Stimulated activated naive CD8-positive, alpha-beta T cell treated with anti-CD3 and anti-CD28 coated beads, Interleukin-15, Interleukin-2, amounts not matched to agents 100 U/mL and 50 U/mL, for 24 hours (primary cell): ENCODE measurements at places on chromosomes 5 and 9.

GRCh38 chr5:178322736-178323540, 90.3 kb upstream of the PHYKPL start:
- DNase-seq, result no peak

DNA sequence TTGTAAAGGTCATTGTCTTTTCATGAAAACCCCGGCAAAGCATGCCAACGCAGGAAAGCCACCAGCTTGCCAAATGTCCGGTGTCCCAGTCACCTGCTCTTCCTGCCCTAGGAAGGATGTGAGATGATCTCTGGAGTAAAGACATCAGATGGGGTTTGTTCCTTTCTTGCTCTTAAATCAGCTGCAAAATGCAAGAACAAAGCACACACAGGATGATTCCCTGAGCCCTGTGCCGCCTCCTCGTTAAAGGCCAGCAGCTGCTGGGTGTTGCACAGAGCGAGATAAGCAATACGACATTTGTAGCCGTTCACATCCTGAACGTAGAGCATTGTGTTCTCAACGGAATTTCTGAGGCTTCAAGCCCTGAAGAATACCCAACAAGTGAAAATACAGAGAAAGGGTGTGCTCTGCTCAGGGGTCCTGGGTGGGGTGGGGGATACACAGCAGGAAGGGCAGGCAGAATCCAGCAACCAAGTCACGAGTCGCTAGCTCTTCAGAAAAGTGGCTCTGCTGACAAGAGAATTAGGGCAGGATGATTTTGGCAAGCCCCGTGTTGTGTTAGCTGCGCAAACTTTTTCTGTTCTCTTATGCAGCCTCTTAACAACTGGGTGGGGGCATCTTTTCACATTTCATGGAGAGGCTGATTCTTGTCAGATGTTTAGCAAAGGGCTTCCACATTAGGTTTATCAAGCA, 229.2 kb upstream of the MAP3K1 start:
- no peak for DNase-seq

DNA sequence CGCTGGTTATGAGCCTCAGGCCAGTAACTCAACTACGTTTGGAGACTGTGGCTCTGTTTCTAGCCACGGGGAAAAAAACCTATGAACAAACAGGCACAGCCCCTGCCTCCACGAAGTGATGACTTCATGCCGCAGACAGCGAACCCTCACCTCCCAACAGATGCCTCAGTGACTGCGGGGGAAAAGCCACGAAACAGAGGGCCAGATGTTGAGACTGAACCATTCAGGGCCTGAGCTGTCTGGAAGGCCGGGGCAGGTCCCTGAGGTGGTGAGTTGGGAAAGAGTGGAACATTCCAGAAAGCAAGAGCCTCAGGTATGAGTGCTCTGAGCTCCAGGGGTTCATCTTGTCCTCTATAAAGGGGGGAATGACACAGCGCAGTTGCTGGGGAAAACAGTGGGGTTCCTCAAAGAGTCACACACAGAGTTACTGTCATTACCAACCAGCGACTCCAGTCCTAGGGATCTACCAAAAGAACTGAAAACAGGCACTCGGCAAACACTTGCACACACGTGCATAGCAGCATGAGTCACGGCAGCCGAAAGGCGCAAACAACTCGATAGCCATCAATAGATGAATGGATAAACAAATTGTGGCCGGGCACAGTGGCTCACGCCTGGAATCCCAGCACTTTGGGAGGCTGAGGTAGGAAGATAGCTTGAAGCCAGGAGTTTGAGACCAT, 15.3 kb downstream of the PLPP7 start:
- no peak for DNase-seq

GRCh38 chr5:59525311-59525710, 368.2 kb downstream of the PDE4D start:
- DNase-seq, result no peak

DNA sequence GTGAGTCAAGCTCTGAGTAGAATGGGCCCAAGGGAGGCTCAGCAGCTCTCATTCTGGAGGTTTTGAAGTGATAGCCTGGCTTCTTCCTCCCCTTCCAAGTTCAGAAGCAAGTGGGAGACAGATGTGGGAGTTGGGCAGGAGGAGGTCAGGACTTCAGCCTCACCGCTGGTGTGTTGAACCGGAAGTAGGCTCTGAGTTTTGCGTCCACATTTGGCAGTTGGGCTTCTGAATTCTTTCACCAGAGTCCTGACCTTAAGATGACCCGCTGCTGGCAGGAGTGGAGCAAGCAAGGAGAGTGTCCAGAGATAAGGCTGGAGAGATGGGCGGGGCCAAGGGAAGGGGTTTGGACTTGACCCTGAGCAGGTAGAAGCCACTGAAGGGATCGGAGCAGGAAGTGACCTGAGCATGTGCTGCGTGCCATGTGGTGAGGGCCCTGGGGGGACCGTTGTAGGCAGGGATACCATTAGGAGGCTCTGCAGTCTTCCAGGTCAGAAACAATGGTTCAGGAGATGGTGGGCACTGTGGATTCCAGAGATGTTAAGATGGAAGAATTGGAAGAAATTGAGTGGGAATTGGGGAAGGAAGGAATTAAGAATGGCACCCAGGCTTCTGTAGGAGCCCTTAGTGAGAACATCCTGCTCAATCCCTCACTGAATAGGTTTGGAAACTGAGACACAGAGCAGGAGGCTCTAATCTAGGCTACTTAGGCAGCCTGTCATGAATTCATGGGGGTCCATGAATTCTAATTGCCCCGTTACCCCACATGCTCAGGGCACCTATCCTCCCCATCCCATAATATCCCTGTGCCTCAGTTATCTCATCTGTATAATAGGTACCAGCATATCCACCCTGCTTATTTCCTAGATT, 25.9 kb downstream of the GALNT12 start:
- DNase-seq, result no peak

- no peak for DNase-seq
Measured at GRCh38 chr5:158928404-158928803, 171.3 kb downstream of the EBF1 start.
